Breast epithelium (tissue), 4 donors: ENCODE measurements at places on chromosomes 12 and 14. TPM values are rescaled to one million over a fixed set of nuclear protein-coding genes. Genes with fewer than 3 reads are reported as not detected.
A peak's percentile ranks its signal among the peaks of the same experiment; 100 is the strongest.

GRCh38 chr12:31756977-31757420, 28.2 kb upstream of the AMN1 start:
- DNase-seq = no peak

The IAPP gene
- total RNA-seq = not detected

The NRDE2 gene
- total RNA-seq = 19.8 TPM

The NEUROD4 gene
- total RNA-seq = not detected

DNA sequence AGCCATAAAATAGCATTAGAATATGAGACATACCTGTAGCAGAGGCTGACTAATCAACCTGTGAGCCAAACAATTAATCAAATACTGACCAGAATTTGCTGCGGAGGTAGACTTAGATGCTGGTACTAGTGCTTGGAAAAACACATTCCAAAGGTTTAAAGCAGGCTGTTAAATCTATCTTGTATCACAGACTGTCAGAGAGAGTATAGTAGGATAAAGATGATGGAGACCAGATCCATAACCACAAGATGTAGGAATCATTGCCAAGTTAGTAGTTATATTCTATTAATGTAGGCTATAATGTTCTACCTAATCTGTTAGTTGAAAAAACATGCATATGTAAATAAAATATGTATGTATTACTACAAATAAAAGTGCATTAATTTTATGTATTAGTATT, 726.2 kb downstream of the SLC6A15 start:
- no peak for DNase-seq

The CEBPE gene
- total RNA-seq = 0.32 TPM

GRCh38 chr14:104697892-104698583, 8.6 kb downstream of the INF2 start:
- no peak for DNase-seq

DNA sequence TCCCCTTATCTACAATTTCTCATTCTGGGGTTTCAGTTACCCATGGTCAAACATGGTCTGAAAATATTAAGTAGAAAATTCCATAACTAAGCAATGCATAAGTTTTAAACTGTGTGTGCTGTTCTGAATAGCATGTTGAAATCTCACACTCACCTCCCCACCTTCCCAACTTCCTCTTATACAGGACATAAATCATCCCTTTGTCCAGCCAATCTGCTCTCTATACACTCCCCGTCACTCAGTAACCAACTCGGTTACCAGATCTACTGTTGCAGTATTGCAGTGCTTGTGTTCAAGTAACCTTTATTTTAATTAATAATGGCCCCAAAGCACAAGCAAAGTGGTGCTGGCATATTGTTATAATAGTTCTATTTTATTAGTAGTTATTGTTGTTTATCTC, 420.5 kb downstream of the GXYLT1 start:
- no peak for DNase-seq

The SMCO2 gene
- not detected for total RNA-seq

GRCh38 chr14:65320661-65321308, 91.7 kb upstream of the FUT8 start:
- no peak for DNase-seq

GRCh38 chr14:36646664-36647416, 14.8 kb upstream of the PAX9 start:
- no peak for DNase-seq

DNA sequence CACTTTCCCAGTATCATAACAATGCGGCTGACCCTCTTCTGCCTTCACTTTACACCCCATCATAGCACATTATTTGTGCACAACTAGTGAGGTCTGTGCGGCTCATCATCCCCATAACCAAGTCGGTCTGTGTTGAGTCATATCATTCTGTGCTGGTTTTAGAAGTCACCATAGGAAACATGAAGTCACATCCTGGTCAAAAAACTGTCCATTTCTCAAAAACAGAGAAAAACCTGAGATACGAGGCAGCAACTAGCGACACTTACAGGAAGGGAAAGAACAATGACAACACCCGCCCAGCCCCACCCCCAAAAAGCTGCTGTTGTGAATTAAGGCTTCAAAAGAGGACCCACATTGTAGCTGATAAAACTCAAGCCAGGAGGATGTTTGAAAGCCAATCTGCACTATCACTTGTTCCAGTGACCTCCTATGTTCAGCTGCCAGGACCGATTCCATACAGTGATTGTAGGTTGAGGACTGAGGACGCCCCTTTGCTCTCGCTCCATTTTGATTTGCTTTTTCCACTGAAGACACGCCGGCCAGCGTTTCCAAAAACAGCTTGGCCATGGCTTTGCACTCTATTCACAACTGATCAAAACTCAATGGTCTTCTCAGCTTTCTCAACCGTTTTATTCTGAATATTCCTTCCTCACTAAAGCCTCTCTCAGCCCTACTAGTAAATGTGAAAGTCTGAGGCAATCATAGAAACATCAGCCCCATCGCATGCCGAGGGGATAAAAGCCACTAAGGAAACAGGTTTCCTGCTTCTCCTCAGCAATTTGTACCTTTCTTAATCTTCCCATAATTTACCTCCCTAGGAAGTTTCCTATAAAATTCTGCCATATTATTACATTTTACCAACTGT, 87.5 kb downstream of the DUSP16 start:
- DNase-seq = no peak

- DNase-seq = no peak
Measured at GRCh38 chr14:77344377-77344996, 23.7 kb downstream of the GSTZ1 start.

DNA sequence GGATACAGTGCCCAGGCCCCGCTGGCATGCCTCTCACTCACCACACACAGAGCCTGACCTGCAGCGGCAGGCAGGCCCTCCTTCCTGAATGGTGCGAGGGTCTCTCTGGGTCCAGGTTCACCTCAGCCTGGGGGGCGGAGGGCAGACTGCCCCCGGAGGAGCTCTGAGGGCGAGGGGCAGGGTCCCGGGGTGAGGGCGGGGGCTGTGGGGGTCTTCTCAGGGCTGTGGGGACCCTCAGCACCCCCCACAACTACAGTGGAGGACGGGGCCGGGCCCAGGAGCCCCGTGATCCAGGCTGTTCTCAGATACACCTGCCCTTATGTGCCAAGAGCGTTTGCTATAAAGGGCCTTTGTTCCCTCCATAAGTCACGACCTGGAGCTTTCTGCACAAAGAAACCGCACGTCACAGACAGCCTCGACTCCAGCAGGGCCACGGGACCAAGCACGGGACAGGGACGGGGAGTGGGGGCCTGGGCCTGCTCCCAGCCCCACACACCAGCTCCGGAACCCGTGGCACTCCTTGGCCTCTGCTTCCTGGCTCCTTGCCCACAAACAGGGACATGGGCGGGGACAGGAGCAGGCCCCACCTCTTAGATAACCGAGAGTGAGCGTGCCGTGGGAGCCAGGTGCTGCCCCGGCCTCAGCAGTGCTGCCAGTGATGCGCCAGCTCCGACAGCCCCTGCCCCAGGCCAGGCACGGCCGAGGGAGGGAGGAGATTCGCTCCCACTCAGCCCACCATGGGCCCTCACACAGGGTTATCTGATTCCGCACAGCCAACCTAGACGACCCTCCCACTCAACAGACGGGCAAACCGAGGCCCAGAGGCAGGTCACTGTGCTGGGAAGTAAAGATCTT, 101.9 kb downstream of the RFLNA start:
- DNase-seq = no peak

DNA sequence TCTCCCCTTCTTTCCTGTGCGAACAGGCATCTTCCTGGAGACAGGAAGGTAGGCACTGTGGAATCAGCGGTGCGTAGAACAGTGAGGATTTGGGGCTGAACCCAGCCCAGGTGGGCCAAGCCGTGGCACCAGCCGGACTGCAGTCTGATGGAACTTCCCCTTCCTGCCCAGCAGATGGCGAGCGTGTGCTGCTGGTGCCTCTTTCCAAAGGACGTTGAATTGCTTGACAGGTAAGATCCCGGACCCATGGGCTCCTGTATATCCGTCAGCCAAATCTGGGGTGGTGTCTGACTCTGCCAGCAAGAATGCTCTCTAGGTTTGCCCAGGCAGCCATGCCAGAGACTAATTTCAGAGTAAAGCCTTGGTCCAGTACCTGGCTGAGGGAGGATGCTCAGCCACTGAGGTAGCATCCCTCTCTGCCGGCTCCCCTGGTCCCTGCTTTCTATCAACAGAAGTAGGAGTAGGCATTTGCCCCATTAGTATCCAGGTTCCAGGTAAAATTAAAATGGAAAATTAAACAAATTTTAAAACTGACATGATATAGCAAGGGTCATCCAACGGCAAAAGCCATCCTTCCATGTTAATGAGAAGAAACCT, 21.1 kb upstream of the KCNA5 start:
- DNase-seq = peak; percentile 24

GRCh38 chr12:111428728-111429175, 23.0 kb downstream of the SH2B3 start:
- DNase-seq = no peak

DNA sequence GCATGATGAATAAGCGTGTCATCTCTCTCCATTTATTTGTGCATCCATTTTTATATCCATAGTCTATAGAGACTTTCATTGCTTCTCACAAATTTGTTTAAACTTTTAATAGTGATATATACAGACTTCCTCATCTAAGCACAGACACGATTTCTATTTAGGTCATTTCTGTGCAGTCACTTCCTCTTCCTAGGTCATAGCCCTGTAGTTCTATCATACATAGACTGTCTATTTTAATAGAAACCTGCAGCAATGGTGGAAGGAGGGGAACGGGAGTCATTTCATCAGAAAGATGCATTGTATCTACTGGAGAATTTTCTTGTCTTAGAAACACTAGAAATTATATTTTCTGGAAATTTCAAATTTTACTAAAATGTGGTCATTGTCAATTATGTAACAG, 133.4 kb upstream of the FGD4 start:
- DNase-seq = no peak
